Articular chondrocyte of knee joint (primary cell): ENCODE measurements at places on chromosomes 1 and 21. TPM values are rescaled to one million over a fixed set of nuclear protein-coding genes. Genes with fewer than 3 reads are reported as not detected.

The USH2A gene
- under 0.01 TPM in 2 replicates for total RNA-seq

The C8A gene
- not detected in 2 replicates for total RNA-seq

The ODR4 gene
- 23.0 and 23.6 TPM in 2 replicates for total RNA-seq

The RCC1 gene
- total RNA-seq: 35.3 and 40.3 TPM in 2 replicates

The SLC25A34 gene
- 0.52 and 0.65 TPM in 2 replicates for total RNA-seq

The PLA2G5 gene
- not detected in 2 replicates for total RNA-seq
